HEK293T (cell line): ENCODE measurements at places on chromosomes 2 and 18.

- no peak for DNase-seq
These were observed 176.5 kb upstream of the CTAGE1 start for GRCh38 chr18:22594155-22594690.

- DNase-seq: no peak
These were observed 86.7 kb upstream of the MAP4K4 start for GRCh38 chr2:101610750-101611315.

DNA sequence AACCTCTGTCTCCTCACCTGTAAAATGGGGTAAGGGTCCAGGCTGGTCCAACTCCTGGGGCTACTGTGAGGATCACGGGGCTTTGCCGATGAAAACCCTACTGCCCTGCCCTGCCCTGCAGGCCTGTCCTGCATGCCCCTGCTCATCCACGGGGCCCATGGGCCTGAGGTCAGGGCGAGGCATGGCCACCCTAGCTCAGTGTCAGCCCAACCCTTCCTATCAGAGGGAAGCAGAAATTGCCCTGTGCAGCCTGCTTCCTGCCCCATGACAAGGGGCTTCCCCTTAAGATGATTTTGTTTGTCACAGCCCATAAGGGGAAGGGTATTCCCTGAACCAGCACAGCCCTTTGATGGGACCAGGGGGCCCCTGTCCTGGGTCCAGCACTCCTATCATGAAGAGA lies 353.6 kb upstream of the ID2 start:
- DNase-seq: no peak

DNA sequence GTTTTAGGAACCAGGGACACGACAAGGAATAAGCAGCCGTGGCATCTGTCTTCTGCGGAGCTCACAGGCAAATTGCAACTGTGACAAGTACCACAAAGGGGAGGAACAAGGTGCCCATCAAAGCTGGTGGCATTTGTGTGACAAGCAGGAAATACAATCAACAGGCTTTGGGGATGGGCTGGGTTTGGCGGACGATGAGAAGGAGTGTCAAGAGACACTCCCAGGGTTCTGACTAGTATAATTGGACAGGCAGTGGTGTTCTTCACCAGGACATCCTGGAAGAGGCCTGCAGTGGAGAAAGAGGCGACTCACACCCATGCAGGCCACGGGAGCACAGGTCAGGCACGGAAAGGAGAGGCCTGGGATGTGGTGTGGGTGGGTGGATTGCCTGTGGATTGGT lies 14.2 kb upstream of the SPATA3 start:
- DNase-seq: no peak

DNA sequence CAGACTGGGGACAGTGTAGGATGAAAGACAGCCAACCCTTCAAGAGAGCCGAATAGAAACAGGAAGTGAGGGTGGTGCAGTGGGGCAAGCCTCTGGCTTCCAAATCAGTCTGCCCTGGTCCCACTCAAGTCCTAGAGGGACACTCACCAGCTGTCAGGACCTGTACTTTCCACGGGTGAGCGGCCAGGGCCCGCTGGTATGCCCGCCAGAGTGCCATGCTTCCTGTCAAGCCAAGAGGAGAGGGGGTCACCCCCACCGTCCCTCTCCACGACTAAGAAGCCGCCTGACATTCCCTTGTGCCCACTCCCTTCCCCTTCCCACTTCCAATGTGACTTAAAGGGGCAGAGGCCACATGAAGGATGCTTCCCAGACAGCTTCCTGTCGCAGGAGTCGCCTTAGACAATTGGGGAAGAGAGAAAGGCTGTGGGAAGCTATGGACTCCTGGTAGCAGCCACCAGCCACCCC lies 564 bp downstream of the MPV17 start:
- DNase-seq: peak; percentile 21

GRCh38 chr2:177298191-177298590 lies 33.7 kb upstream of the NFE2L2 start:
- no peak for DNase-seq
